ENCODE measurements at places on chromosomes 7 and 10. TPM values are rescaled to one million over a fixed set of nuclear protein-coding genes. Genes with fewer than 3 reads are reported as not detected.

C10orf62 gene
- total RNA-seq: not detected

DNA sequence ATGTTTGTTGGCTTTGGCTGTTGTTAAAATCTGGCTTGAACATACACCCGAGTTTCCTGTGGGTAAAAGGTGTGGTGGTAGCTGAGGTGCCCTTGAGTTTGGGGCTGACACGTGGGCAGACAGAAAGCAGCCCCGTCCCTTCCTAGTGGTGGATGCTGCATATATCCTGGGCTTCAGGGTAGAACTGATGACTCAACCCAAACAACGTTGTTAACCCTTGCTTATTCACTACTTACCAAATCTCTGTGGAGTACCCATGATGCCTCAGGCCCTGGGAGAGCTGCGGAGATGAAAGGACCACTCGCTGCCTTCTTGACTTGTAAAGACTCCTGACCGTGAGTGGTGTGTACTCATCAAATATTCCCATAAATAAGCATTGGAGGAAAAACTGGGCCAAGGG lies 245.1 kb downstream of the RAB11FIP2 start:
- no peak overlapping the region for H3K4me3 ChIP-seq
- DNase-seq: no peak
- H3K36me3 ChIP-seq: no peaks in the 10 kb centered on the region
- no peaks in the 10 kb centered on the region for H3K4me1 ChIP-seq
- H3K27me3 ChIP-seq: no peaks in the 10 kb centered on the region
- no peak overlapping the region for H3K27ac ChIP-seq

AMPH gene
- total RNA-seq: 19.6 TPM

MMD2 gene
- not detected for total RNA-seq

ANKRD1 gene
- 0.35 TPM for total RNA-seq

All from uterus (tissue), 4 donors.